Kidney epithelial cell (primary cell): ENCODE measurements at places on chromosomes 13 and 19.

- DNase-seq, result peak; percentile 28
These were observed 615.1 kb downstream of the EFNB2 start for GRCh38 chr13:105920370-105920769.

DNA sequence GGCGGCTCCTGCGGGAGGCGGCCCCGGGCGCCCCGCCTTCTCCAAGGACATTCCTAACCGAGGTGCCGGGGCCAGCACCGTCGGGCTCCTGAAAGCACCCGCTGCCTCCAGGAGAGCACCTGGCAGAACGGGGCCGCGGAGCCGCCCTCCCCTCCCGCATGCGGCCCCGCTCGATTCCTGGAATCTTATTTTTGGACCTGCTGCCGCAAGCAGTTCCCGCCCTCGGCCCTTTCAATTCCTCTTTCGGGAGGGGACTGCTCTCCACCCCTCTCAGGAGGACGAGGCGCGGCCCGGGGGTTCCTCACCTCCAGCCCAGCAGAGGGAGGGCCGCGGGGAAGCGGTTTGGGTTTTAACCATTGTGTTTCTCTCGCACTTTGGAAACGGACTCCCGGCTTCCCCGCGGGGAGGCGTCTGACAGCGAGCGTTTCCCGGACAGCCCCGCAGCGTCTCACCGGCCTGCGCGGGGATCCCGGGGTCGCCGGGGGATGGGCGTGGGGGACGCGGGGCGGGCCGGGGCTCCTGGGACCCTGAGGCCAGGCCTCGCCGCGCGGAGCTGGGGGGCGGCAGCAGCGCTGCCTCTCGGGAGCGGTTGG, 849 bp downstream of the GAS6 start:
- DNase-seq, result no peak

- no peak for DNase-seq
These were observed 7.9 kb upstream of the PVR start for GRCh38 chr19:44635581-44636438.

- DNase-seq, result no peak
These were observed 81.9 kb upstream of the MCF2L start for GRCh38 chr13:112887151-112887550.

DNA sequence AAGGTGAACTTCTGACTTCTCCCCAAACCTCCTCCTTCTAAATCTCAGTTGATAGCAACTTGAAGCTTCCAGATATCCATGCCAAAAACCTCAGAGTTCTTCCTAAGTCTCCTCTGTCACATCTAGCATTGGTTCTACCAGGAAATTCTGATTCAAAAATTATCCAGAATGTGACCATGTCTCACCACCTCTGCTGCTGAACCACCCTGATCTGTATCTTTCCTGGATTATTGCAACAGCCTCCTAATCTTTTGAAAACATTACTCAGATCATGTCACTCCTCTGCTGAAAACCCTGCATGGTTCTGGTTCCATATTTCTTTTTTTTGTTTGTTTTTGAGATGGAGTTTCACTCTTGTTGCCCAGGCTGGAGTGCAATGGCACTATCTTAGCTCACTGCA, 78.7 kb upstream of the TNFSF11 start:
- no peak for DNase-seq

- DNase-seq, result no peak
These were observed 3.0 kb upstream of the NANOS2 start for GRCh38 chr19:45917421-45918091.

DNA sequence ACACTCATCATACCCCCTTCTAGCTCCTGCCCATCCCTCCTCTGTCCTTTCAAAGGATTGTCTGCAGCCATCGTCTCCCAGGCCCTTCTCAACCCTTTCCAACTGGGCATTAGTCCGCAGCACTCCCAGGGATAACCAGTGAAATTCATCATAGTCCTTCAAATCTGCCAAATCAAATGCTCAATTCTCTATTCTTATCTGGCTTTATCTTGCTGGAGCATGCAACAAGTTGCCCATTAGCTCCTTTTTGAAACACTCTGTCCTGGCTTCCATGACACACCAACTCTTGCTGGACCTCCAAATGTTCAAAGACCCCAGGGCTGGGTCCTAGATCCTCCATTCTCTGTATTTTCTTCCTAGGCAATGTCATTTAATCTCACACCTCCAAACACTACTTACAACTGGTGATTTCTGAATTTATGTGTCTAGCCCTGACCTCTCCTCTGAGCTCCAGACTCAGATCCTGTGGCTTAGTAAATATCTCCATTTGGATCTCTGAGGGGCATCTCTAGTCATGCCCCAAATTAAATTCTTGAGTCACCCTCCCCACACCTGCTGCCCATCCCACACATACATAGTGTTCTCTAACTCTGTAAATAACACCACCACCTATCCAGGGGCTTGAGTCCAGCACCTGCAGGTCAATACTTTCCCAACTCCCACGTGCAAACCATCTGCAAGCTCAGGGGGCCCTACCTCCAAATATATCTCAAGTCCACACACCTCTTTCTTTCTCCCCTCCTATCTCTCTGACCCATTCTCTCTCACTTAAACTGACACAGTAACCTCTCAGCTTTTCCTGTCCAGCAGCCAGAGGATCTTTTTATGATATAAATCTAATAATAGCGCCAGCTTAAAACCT, 9.1 kb upstream of the ANKRD10 start:
- no peak for DNase-seq

DNA sequence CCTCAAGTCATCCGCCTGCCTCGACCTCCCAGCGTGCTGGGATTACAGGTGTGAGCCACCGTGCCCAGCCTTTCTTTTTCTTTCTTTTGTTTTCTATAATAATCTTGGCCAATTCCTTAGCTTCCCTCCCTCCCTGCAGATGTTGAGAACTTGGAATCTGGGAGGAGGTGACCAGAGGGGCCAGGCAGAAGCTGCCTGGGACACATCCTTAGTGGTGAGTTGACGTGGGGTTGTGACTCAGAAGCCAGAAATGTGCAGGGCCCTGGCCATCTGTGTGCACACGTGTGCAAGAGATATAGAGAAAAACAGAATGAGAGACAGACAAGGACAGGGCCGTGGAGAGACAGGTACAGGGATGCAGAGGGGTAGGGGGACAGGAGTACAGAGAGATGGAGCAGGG, 154.3 kb downstream of the SIPA1L3 start:
- peak; percentile 70 for DNase-seq

GRCh38 chr19:29215322-29215845, 2.4 kb upstream of the UQCRFS1 start:
- no peak for DNase-seq

DNA sequence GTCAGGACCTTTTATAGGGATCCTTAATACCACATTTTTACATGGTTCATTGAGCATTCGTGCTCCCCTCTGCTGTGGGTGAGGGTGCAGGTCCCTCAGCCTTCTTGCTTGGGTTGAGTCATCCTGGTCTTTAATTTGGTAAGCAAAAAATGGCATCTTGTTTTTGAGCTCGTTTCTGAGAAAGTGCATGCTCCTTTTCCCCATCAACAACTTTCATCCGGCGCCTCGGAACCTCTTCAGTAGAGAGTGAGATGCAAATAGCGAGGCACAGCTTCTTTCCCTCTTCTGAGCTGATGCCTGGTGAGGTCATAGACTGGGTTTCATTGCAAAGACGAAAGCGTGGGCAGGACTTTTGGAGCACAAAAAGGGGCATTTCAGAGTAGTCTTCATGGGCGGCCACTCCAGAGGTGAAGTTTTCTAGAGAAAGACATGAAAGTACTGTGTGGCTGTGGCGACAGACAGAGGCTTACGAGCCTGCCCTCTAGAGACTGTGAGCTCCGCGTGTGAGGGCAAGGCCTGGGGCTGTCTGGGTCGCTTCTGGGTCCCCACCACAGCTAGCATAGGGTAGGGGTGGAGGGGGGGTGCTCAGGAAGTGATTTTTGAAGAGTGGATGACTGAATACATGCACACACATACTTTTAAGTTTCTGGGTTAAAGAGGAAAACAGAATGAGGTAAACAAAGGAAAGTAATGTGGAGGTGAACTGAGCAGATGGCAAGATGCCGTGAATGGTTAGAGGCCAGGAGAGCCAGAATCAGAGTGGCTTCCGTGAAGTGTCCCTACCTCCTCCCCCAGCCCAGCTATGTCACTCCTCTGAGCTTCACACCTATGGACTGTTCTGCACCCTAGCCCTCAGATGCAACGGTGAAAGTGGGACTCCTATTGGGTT, 44.3 kb downstream of the BBC3 start:
- DNase-seq, result no peak

DNA sequence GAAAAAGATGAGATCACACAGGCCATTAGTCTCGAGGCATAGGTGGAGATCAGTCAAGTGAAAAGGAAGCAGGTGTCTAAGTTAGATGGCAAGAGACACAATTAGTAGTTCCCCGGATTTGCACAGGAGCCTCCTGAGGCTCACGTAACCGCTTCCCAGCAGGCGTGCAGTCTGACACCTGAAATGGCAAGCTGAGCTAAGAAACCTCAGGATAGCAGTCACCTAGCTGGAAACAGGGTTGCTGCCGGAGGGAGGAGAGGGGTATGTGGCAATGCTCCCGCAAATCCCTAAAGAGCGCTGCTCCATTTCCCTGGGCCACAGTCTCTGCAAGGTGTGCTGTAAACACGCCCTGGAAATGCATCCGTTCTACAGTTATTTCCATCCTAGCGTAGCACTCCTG, 1151.0 kb downstream of the DIAPH3 start:
- no peak for DNase-seq

DNA sequence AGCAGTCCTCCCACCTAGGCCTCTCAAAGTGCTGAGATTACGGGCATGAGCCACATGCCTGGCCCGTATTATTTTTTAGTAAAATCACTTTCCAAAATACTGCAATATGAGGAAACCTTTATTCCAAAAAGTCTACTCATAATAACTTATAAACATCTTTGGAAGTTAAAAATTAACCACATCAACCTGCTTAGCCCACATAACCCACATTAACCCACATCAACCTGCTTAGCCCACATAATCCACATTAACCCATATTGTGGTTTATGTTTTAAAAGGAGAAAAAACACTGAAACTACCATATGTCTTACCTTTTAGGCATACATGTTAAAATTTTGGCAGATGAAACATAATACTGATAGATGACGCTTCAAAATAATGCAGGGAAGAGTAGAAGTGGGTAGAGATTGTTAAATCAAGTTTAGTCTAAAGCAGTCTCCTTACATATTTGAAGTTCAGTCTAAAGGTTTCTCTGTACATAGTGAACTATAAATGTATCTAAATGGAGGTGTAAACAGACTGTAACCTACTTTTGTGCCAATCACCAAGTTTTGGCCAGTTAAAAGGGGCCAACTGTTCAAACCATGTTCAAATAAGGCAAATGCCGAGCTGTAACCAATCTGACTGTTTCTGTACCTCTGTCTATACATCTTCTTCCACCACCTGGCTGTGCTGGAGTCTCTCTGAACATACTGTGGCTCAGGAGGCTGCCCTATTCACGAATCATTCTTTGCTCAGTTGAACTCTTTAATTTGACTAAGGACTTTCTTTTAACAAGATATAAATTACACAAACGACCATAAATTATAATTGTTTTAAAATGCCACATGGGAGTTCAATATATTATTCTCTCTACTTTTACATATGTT, 14.5 kb downstream of the KPNA3 start:
- no peak for DNase-seq

DNA sequence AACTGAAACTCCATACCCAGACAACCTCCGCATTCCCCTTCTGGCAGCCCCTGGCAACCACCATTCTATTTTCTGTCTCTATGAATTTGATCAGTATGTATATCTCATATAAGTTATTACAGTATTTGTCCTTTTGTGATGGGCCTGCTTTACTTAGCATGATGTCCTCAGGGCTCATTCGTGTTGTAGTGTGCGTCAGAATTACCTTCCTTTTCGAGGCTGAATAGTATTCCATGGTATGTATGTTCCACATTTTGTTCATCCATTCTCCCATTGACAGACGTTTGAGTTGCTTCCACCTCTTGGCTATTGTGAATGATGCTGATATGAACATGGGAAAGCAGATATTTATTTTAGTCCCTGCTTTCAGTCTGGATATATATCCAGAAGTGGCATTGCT, 5.0 kb downstream of the PLEKHF1 start:
- DNase-seq, result no peak

DNA sequence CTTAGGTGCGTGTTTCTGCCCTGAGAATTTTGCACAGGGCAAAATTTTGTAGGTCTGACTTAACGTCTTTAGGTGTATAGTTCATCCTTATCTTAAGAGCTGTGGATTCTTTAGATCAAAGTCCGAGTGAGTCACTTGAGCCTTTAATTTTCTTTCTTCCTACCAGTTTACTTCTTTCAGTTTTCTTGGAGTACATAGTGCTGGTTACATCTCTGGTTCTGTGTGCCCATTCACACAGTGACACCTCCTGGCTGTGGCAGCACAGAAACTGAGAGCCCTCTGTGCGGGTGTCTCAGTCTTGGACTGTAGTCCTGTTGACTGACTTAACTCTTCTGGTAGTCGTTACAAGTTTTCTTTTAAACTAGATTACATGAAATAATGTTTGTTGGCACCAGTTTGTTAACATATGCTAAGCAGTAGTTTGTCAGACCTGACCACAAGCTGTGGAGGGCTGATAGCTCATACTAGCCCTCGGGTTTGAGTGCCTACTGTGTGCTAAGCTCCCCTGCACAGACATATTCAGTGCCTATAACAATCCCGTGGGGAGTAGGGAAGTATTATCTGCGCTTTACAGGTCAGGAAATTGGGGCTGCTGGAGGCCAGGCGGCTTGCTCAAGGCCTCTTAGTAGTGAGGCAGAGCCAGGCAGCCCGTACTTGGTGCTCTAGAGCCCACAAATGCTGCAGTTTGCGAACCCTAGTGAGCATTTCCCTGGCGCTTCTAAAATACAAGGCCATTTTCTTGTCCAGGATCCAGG, 1.6 kb downstream of the GATAD2A start:
- DNase-seq, result no peak

DNA sequence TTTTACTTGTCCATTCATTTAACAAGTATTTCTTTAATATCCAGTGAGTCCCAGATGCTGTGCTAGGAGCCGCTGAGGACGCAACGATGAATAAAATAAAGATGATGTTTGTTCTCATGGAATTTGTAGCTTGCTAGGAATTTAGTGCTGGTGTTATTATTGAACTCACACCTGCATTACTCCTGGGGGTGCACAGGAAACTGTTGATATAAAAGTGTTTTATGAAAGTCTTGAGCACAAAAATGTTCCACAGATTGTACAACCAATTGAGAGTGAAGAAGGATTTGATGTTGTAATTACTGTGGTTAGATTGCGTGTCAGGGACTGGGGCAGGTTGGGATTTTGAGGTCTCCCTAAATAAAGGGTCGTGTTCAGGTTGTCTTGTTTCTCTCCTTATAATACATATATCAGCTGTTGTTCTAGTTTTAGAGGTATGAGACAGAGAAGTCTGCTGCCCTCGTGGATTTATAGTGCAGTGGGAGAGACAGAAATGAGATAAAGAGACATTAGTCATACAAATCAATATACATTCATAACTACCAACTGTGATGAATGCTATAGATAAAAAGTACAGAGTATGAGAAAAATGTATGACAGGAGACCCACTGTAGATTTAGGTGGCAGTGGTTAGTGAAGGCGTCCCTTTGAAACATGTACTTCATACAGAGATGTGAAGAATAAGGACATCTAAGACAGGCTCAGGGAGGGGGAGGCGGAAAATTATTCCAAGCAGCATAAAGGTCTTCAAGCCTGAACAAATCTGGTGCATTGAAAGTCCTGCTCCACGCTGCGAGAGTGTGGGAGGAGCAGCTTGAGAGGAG, 11.3 kb downstream of the CACNG6 start:
- no peak for DNase-seq

- DNase-seq, result peak; percentile 83
These were observed 444.8 kb downstream of the FOXO1 start for GRCh38 chr13:40221460-40222201.

- DNase-seq, result no peak
These were observed 233.8 kb upstream of the PRR20A start for GRCh38 chr13:56906909-56907308.

- no peak for DNase-seq
These were observed 19.3 kb downstream of the ENOX1 start for GRCh38 chr13:43767341-43767931.

- DNase-seq, result no peak
These were observed 9.4 kb downstream of the IFNL2 start for GRCh38 chr19:39277598-39277997.
